ENCODE measurements at places on chromosomes 12 and 14.

- DNase-seq = no peak
These were observed 26.1 kb upstream of the GPR68 start for GRCh38 chr14:91270619-91271018.

- DNase-seq = peak; percentile 11
These were observed 21.7 kb upstream of the SLC10A1 start for GRCh38 chr14:69818758-69819191.

GRCh38 chr12:27969624-27970400 is 2.7 kb downstream of the PTHLH start:
- DNase-seq = no peak

DNA sequence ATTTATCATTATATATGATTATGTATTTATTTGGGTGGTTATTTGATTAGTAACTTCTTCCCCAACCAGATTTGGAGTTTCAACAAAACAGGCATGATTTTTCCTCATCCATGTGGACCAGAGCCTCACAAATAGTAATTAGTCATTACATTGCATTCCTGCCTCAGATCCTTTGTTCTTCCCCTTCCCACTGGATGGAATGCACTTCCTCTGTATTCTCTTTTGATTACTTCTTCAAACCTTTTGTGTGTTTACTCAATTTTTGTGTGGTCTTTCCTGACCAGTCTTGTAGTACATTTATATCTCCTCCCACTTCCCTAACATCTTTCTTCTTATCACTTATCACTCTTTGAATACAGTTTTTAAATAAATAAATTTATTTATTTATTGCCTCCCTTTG is 15.5 kb downstream of the SYT1 start:
- DNase-seq = no peak

GRCh38 chr12:27236498-27236897 is 7.6 kb upstream of the STK38L start:
- no peak for DNase-seq

- no peak for DNase-seq
These were observed at the start of gene SOAT2 for GRCh38 chr12:53102883-53103807. Gene SOAT2 (plus strand): TSS chr12:53103486. CDS start chr12:53103578, 92 bp downstream.

GRCh38 chr14:72894623-72895378 is 900 bp upstream of the DPF3 start:
- no peak for DNase-seq

DNA sequence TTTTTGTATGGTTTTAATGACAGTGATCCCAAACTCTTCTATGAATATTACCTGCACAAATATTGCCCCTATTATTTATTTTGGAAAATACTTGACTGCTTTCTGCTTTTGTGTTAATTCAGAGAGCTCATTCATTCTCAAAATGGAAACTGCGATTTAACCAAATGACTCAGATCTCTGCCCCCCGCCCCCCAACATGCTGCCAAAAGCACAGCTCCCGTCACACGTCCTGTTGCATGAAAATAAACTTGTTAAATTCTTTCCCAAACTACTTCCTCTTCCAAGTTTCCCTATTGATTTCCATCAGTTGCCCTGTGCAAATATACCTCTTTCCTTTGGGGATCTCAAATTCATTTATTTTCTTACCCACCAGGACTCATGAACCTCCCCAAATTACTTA is 18.0 kb upstream of the NRDE2 start:
- DNase-seq = no peak

GRCh38 chr14:21043974-21044618 is 1.9 kb downstream of the RNASE7 start:
- DNase-seq = no peak

DNA sequence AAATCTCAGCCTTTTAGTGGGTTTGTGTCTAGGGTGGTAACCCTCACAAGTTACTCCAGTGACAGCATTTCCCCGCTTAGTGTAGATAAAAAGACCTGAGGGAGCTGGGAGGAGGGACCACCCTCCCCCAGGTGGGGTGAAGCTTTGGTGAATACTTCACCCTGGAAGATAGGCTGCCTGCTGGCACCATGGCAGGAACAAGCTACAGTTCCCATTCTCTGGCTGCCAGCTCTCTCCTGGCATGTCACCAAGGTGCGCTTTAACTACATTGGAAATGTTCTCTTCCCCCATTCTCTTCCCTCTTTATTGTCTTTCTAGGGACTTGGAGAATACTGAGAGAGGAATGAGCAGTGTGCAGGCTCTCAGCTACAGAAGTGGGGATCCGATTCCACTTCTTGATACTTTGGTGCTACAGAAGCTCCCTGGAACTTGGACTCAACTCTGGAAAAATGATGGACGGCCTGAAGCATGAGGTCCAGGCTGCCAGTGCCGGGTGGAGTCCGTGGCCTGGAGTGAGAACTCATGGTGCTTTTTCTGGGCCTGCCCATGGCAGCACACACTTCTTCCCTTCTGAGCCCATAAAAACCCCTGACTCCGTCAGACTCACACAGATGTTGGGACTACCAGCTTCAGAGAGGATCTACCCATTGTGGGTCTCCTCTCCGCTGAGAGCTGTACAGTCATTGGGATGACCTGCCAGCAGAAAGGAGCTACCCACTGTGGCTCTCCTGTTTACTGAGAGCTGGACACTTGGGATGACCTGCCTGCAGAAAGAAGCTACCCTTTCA is 198.0 kb downstream of the ADGRD1 start:
- DNase-seq = no peak

DNA sequence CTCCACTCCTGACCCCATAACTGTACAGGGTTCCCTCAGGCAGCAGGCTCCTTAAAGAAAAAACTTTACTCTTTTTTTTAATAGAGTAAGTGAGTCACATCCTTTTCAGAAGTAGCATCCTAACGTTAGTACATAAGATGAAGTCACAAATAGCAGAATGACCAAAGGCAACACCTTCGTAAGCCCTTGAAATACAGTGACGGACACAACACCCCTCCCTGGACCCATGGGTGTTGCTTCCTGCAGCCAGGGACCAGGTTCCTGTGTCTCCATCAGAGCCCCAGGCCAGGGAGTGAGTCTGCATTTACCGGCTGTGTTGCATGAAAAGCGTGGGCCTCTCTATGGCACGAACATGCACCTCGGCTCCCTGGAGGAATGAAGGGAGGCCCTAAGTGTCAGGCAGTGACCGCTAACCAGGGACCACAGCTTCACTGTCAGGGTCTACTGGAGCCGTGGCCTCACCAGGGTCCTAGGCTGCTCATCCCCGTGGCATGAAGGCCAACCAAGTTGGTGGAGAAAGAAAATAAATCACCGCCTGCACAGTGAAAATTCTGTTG is 340.0 kb upstream of the SFSWAP start:
- no peak for DNase-seq

- DNase-seq = no peak
These were observed 62.2 kb downstream of the EMP1 start for GRCh38 chr12:13258717-13259119.

GRCh38 chr12:58727521-58727920 is 192.8 kb downstream of the LRIG3 start:
- no peak for DNase-seq

DNA sequence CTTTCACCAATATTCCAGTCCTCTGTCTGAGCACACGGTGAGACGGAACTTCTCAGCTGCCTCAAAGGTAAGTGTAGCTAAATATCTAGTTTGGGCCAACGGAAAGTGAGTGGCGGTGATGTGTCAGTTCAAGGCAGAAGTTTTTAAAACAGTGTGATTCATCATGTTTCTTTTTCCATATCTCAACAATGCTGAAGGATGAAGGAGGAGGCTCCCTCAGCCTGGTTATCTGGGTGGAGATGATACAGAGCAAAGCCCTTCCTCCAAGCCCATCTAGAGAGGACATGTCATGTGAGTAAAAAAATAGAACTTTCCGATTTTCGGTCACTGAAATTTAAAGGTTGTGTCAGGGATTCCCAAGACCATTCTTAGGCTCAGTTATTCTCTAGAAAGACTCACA is 13.1 kb upstream of the ANP32D start:
- no peak for DNase-seq

DNA sequence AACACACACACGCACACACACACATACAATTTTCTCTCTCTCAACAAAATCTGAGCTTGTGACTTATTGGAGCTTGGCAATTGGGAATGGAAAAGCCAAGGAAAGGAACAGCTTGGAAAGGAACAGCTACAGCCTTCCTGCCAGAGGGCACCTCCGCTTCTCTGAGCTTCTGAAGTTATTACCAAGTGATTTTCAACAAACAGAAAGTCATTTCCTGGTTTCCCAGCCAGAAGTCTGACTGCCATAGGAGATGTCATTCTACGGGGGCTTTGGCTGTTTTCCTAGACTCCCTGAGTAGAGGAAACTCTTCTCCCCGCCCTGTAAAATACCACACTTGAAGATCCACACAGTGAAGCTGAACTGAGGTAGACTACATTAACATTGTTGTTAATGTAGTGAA is 198.3 kb downstream of the CFAP54 start:
- DNase-seq = no peak

DNA sequence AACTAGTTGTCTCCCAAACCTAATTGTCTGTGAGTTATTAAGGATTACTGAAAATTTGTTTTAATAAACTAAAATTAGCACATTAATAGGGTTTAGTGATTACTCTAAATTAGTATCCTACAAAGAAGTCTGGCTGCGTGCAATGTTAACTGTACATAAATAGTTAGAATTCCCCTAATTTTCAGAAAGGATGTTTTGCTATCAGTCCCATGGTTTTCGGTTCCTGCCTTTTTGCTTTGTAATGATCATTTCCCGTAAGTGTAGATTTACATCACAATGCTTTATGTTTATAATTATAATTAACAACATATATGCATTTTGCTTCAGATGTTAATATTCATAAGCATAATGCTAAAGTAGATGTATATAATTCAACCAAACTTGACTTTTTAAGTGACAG is 19.8 kb upstream of the LYZ start:
- no peak for DNase-seq

DNA sequence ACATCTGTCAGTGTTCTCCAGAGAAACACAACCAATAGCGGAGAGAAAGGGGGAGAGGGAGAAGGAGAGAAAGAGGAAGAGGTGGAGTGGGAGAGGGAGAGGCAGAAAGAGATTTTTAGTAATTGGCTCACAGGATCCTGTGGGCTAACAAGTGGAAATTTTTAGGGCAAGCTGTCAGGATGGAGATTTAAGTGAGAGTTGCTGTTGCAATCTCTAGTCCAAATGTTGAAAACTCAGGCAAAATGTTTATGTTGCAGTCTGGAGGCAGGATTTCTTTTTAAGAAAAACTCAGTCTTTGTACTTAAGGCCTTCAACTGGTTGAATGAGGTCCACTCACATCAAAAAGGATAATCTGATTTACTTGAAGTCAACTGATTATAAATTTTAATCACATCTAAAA is 12.5 kb upstream of the GLIPR1L2 start:
- DNase-seq = peak; percentile 29

DNA sequence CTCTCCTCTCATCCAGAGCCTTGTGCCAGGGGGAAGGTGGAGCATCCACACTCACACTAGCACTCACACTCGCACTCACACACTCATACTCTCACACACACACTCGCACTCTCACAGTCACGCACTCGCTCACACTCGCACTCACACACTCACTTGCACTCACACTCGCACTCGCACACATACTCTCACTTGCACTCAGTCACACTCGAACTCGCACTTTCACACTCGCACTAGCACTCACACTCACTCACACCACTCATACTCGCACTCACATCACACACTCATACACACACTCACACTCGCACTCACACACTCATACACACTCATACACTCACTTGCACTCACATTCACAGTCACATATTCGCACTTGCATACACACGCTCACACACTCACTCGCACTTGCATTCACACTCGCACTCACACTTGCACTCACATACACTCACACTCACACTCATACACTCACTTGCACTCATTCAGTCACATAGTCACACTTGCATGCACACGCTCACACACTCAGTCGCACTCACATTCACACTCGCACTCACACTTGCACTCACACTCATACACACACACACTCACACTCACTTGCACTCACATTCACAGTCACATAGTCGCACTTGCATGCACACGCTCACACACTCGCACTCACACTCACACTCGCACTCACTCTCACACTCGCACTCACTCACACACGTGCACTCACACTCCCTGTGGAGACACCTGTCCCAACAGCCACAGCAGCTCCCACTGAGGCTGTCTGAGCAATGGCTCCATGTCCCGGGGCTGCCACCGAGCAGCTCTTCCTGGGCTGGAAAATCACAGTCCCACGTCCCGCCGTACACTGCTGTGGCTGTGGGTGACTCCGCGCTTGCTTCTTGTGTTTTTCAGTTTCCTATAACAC is 12.3 kb upstream of the RIMBP2 start:
- no peak for DNase-seq

- no peak for DNase-seq
These were observed 668 bp downstream of the RAPGEF3 start for GRCh38 chr12:47757840-47758583.

DNA sequence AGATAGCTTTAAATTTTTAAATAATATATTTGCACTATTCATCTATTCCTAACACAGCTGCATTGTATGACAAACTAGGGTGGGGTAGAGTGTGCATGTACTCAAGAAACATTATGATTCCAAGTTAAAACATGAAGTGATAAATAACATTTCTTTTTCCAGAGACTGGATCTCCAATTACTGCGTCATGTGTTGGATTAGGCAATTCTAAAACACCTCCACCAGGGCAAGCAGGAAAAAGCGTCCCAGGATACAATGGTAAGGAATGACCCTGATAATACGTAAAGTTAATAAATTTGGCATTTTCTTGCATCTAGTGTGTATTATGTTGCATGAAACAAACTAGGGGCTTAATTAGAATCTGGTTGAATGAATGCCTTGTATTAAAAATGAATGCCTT is 138.9 kb downstream of the ACSS3 start:
- DNase-seq = no peak

Measured in AG09309 (cell line).